ENCODE measurements at places on chromosomes 3 and 15.

GRCh38 chr15:88127432-88127790 lies 129.1 kb downstream of the NTRK3 start:
- DNase-seq: no peak

GRCh38 chr3:69767571-69767970 lies 28.3 kb downstream of the MITF start:
- DNase-seq: no peak

- no peak for DNase-seq
Measured at GRCh38 chr3:39935261-39935660, 125.9 kb downstream of the MYRIP start.

DNA sequence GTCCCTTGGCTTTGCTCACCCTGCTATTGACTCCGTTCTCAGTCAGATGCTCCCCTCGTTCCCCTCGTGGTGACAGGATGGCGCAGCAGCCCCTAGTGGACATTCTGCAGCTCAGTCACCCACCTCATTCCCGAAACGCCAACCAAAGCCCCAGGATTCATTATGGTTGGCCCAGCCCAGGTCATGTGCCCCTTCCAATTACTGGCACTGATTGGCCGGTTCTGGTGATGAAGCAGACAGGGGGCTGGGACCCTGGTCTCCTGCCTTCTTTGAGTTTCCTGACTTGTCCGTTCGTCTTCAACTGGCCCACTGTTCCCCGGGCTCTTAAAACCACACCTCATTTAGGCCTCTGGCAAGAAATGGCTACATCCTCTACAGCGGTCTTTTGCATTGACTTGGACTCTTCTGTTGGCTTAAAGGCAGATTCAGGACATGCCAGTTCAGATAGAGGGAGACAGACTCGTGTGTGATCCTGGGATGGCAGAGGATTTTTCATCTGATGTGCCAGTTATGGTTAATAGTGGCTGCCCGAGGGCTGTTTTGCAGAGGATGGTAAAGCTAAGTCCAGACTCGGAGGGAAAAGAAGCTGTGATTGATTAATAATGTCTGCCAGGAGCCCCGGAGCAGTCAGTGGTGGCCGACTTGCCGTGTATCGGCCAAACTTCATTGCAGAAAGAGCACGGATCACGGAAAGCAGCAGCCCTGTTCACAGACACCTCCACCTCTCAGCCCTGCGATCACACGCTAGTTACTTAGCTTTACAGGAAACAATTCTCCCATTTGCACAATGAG lies 37.8 kb downstream of the LSM3 start:
- DNase-seq: peak; percentile 26

GRCh38 chr3:39138804-39139415 lies 14.5 kb downstream of the CSRNP1 start:
- no peak for DNase-seq

- DNase-seq: no peak
Measured at GRCh38 chr15:66130496-66131034, 123.0 kb downstream of the MEGF11 start.

DNA sequence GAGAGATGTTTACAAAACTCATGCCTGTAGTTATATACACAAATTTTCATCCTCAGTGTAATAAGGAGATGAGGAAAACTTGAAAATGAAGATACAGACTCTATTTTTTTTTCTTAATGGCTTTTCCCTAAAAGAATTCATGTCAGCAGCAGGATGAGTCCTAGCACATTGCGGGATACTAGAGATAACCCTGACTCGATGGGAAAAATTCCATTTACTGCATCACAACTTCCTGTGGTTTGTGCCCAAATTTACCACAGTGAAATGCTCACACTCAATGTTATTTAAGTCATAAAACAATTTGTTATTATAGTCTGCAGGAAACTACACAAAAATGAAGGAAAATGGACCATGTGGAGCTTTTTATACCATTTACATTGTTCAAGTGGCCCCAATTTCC lies 581.9 kb upstream of the ZNF717 start:
- DNase-seq: no peak

GRCh38 chr3:125622381-125622791 lies 27.1 kb upstream of the OSBPL11 start:
- no peak for DNase-seq

GRCh38 chr3:155785662-155786295 lies 20.3 kb downstream of the C3orf33 start:
- DNase-seq: no peak

DNA sequence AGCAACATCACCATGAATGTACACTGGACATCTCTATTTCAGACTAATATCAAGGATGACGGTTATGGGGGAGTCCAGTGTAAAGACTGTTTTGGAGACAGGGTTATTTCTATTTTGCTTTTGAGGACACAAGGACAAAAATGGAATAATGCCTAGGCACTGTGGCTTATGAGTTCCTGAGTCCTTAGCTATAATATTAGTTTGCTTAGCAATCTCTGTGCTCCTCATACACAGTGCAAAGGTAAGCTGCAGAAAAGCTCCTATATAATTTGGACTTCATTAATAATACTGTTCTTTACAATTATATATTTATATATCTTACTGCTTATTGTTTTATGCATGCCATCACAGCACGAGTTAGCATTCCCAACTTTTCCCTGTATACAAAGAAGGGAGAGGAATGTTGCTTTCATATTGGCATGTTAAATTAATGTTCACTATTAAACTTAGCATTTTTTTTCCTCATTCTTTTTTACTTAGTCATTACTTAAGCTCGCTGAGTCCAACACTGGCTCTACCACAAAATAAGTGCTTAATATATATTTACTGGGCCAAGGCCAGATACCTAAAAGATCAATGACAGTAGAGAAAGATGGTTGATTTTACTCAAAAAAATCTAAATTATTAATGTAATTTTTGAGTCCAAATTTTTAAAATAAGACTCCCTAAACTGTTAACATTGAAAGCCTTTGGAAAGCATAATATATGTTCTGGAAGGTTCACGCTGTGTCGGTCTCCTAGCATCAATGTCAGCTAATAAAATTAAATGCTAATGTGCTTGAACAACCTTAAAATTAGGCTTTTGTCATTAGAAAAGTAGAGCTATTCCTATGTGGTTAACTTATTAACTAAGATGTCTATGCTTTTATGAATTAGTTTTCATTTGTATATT lies 13.8 kb downstream of the THBS1 start:
- DNase-seq: no peak

DNA sequence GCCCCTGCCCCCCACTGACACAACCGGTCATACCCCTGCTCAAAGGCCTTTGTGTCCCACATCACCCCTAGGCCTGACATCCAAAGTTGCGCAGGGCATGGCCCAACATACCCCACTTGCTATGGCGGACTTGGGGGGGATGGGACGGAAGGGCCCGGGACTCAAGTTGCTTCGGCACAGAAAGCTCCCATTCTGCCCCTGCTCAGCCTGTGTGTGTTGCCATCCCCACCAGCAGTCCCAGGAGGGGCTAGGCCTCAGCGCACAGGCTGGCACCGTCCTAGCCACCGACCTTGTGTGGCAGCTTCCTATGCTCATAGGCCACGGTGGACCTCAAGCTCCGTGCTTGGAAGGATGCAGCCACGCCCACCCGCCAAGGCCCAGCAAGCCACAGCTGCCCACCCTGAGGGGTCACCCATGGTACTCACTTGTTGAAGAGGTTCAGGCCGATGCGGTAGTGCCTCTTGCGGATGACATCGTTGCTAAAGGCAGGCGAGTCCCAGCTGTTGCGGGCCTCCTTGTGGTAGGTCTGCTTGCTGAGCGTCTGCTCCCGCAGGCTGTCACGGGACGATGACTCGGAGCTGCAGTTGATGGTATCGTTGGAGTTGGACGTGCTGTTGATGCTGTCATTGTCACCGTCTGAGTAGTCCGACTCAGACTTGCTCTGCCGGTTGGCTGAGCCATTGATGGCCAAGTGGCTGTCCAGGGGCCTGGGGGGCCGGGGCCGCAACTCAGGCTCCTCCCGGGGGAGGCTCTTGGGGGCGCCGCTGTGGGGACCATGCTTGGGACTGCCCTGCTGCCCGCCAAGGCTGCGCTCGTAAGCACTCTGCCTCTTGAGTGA lies 93.9 kb upstream of the RPL32 start:
- DNase-seq: no peak

DNA sequence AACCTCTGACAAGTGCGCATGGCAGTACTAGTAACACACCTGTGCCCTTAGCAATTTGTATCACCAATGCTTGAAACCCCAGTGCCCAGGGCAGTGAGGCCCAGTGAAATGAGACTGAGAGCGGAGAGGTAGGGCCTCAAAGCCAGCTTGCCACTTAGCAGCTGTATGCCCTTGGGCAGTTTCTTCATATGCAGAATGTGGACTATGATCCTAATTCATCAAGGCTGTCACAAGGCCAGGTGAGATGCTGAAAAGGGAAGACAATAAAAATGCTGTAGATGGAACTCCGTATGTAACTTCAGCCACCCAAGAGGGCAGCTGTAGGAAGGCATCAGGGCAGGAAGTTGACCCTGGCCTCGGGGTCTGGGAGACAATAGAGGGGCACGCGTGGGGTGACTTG lies 74.4 kb downstream of the KY start:
- no peak for DNase-seq

GRCh38 chr3:113002679-113003078 lies 11.9 kb downstream of the GTPBP8 start:
- DNase-seq: no peak

DNA sequence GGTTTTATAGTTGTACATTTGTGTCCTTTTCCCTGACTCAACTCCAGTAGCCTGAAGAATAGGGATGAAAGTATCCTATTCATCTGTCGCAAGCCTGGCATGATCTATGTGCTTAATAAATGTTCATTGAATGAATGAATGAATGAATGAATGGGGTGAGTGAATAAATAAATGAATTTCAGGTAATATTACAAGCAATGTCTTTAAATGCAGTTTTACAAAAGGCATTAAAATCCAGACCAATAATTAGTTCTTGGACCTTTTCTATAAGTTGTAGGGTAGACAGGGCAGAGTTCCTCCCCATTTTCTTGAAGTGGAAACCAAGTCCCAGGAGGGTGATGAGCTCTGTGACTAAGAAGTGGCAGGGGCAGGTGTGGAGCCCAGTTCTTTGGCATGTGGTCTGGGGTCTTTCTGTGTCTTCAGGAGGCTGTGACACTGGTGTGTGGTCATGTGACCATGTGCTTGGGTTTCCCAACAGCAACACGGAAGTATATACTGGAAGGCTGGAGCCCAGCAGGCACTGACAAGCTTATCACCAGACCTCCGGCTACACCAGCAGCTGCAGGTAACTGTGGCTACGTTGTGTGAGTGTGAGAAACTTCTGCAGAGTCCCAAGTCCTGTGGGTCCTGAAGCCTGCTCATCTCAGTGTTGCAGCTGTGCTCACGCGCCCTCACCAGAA lies 18.3 kb downstream of the XYLB start:
- DNase-seq: no peak

GRCh38 chr15:56036546-56037067 lies 43.2 kb upstream of the NEDD4 start:
- DNase-seq: no peak

GRCh38 chr3:159858650-159859049 lies 130.0 kb upstream of the IL12A start:
- DNase-seq: no peak

GRCh38 chr3:185332026-185332735 lies 30.8 kb upstream of the MAP3K13 start:
- DNase-seq: no peak

DNA sequence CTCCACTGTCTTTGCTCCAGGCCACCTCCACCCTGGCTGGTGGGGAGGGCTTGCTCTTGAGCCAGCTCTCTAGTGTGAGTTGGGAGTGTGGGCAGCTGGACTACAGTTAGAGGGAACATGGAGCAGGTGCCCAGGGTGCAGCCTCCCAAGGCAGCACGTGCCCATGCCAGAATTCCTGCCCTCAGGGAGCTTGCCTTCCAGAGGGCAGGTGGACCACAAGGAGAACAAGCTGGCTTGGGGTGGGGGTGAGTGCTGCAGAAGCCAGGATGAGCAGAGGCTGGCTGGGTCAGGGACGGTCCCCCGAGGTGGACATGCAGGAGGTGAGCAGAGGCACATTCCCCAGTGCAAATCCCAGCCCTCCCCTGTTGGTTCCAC lies 89.5 kb downstream of the VGLL4 start:
- no peak for DNase-seq

- DNase-seq: no peak
Measured at GRCh38 chr15:41565702-41566101, 6.7 kb downstream of the TYRO3 start.

Data from stimulated activated CD4-positive, alpha-beta T cell treated with anti-CD3 and anti-CD28 coated beads, TNF-alpha, amount 100 ng/mL, for 48 hours (primary cell).